ENCODE measurements at places on chromosomes 2 and 18. TPM values are rescaled to one million over a fixed set of nuclear protein-coding genes. Genes with fewer than 3 reads are reported as not detected.

Gene REG3A
- total RNA-seq: not detected

Gene ZFAND2B
- 25.9 TPM for total RNA-seq

Gene INHBB
- total RNA-seq: not detected

Gene FIGN
- 1.2 TPM for total RNA-seq

Gene CLEC4F
- not detected for total RNA-seq

Gene ZNF236
- total RNA-seq: 14.0 TPM

Gene BUB1
- 65.7 TPM for total RNA-seq

Gene MARCO
- total RNA-seq: not detected

Gene GNAL
- 0.15 TPM for total RNA-seq
